ENCODE measurements at places on chromosomes 11 and 22.

DNA sequence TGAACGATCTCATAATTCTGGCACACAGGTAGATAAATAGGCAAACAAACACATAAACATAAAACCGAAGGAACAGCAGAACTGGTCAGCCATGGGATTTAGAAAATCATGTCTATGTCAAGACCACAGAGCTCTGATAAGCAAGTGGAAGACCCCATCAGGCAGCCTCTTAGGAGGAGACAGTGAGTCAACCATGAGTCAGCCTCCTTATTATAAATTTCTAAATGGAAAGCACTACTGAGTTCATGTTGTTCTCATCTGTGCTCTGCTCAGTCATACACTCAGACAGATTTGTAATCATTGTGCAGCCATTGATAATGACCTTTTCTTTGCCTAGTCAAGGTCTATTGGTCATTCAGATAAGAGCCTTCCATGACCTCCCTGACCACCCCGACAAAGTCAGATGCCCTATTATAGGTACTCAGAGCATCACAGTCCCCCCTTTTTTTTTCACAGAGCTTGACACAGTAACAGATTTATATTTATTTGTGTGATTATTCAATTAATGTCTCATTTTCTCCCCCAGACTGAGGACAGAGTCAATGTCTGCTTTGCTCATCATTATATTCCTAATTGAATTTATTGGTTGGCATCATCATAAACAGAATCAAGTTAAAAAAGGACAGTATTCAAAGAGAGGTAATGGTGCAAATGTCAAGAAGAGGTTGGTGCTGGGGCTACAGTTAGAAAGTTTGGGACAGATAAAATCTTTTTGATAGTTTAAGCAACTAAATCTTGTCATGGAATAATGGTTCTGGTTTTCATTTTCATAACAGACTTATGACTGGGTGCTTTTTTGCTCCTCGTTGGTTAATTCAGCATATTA is 579.7 kb upstream of the CCDC90B start:
- no peak for DNase-seq

DNA sequence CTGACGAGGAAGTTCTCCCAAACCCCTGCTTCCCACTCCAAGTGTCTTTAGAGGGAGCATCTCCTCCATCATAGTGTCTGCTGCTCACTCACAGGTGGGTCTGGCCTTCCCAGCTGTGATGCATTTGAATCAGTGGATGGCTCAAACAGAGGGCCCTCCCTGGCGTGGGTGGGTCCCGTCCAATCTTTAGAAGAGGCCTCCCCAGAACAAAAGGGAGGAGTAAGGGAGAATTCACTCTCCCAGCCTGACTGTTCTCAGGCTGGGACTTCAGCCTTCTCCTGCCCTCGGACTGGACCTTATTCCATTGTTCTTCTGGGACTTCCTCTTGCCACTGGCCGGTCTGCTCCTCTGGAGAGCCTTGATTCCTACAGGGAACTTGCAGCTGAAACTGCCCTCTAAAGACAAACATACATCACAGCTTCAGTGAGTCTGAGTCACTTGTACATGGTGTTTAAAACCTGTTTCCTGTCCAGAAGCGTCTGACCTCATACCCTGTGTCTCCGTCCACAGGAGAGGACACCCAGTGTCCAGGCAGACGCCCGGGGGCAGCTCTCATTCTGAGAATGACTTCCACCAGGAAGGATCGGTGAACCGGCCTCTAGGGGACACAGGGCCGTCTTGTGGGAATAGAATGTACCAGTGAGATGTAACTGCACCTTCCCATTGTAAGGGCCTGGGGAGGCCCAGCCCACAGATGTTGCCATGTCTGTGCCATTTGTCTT is 234.7 kb downstream of the BRD1 start:
- no peak for DNase-seq

DNA sequence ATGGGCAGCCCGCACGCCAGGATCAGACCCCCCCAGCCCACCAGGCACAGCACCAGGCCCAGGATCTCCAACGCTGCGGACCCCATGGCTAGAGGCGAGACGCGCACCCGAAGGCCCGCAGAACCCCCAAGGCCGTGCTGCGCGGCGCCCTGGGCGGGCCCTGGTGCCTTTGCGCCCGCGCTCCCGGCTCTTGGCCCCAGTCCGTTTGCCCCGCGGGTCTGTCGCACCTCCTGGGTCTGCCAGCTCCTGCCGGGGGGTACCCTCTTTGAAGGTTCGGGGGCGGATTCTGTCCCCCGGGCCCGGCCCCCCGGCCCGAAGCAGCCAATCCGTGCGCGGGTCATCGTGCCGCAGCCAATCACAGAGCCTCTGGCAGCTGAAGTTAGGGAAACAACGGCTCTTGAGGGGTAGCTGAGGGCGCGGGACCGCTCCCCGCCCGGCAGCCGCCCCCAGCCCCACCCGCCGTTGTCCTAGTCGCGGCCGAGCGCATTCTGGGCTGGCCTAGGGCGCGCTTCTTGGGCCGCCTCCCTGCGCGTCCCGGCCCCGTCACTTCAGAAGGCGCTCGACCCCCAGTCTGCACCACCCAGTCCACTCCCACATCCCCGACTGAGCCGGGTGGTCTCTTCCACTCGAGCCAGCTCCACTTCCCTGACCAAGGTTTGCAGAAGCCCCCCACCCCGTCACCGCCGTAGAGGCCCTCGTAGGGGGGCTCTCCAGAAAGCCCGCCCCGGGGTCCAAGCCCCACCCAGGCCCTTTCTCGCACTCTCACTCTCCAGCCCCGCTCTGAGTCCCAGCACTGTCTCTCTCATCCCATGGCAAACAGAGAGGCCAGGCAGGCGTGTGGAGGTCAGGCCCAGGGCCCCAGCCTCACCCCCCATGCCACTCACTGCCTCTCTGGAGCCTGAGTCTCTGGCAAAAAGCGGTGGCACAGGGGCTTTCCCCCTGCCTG is at the start of gene CLDN5:
TSS of gene CLDN5 (minus strand) at position 241 of the 946 bp plus-strand sequence. CDS start at position 86, 155 bp downstream.
- no peak for DNase-seq

GRCh38 chr11:85884581-85885021 is 29.4 kb downstream of the CCDC83 start:
- no peak for DNase-seq

DNA sequence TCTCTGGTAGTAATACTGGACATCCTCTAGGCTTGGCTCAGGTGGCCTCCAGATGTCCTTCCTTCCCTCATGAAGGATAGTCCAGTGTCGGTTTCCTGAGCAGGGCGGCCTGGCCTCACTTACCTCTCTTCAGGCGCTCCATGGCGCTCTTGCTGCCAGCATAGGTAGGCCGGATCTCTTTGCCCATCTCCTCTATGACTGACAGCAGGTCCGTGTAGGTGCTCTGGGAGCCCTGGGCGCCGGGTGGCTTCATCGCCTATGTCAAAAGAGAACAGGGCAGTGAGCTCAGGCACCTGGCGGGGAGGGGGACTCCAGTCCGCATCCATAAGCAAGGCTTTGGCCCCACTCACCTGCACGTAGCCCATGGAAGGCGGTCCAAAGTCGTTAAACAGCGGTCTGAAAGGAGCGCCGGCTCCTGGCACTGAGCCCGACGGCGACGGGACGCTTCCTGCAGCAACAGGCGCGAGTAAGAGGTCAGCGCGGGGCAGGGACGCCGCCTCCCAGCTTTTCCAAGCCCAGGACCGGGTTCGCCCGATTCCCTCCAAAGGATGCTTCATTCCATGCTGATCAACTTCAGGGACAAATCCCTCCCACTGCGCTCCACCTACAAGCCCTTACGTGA is 609 bp downstream of the CDK2AP2 start:
- DNase-seq = no peak

DNA sequence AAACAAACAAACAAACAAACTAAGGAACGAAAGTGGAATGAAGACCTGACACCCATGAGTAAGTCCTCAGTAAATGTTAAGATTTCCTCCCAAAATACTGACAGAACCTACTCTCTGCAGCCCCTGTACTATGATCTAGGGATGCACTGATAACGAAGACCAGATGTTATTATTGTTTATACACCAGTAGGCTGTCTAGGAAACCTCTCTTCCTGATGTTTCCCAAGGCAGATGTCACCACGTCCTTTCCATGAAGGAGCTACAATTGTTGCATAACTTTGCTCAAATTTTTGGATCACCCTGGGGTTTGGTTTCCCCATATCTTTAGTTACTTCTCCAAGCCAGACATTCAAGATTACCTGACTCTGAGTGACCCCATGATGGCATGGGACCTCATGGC is 340.7 kb downstream of the MIAT start:
- DNase-seq = no peak

GRCh38 chr11:126756421-126756820 is 244.1 kb downstream of the KIRREL3 start:
- no peak for DNase-seq
